ENCODE measurements at places on chromosomes 1 and 21.

- no peak for DNase-seq
These were observed 47.3 kb downstream of the EIF2B3 start for GRCh38 chr1:44939061-44939460.

DNA sequence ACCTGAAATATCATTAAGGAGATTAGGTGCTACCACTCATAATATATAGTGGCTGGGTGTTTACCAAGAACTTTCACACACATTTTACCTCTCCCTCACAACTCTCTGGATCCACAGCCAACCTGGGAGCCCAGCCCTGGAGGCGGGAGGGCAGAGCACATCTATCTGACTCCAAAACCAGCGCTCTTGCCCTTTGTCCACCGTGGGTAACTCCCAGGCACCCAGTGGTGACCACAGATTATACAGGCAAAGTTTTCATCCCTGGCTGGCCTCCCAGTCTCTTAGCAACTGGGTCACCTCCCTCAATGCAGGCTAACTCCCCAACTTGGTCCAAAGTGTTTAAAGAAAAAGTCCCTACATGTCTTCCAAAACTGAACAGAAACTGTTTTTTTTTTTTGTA lies 2.4 kb downstream of the PAQR7 start:
- no peak for DNase-seq

DNA sequence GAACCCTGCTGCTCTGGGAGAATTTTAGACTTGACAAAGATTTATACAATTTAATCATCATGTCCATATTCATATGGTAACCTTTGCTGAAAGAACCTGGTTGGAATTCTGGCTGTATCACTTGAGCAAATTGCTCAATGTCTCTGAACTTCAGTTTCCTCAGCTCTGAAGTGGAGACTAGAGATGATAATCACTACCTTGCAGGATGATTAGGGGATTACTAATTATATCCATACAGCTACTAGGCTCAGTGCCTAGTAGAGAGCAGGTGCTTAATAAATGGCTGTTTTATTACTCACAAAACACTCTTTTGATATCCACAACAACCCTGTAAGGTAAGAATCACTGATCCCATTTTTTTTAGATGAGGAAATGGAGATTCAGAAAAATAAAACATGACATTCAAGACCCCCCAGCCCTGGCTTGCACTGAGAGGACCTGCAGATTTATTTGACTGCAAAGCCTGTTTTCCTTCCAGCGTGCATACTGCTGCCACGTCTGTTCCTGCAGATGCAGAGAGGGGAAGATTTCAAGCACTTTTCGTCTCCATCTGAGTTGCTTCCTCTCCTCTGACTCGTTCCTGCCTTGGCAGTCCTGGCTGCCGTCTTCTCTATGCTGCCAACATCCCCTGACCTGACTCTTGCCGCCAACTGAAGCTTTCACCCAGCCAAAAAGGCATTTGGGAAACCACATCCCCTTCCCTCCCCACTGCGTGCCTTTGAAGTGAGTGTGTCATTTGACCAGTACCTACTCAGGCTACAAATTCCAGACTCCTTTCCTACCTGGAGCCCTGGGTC lies 203.0 kb downstream of the PLPP3 start:
- DNase-seq = peak; percentile 29

DNA sequence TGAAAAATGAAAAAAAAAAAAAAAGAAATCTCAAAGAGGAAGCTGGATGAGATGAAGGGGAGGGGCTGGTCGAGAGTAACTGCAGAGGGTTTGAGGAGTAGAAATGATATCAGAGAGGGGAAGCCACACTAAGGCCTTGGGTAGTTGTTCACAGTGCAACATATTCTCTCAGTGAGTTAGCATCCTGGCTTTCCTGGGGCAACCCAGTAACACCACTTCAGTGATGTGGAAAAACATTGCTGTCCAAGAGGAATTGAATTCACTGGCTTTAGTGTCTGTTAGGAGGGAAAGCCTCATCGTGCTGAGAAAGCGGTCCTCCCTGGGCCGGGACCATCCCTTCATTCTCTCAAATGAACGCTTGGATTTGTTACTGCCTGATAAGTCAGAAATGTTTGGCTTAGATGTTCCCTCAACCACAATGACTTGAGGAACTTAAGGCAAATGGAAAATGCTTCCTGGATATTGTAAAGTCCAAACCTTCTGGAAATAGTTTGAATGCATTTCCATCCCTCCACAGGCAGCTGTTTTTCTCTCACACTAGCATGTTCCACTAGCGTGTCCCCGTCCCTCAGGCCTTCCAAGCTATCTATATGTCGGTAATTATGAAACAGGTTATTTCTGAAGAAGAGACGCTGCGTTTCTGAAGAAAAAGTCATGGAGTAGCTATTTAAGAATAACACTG lies 12.2 kb downstream of the TGFB2 start:
- no peak for DNase-seq

DNA sequence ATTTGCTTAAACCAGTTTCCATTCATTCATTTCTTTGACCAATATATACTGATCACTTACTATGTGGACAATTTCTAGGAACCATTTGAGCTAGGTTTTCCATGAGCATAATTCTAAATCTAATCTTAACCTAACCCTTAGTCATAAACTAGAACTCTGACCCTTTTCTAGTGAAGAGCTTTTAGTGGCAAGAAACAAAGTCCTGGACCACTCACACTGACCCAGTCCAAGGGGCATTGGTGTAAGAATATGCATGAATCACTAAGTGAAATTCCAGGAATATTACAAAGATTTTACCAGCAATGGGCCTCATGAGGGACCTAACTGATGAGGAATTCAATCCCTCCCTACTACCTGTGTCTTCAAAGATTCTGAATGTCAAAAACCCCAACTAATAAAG lies 40.6 kb upstream of the SLC2A1 start:
- peak; percentile 47 for DNase-seq

DNA sequence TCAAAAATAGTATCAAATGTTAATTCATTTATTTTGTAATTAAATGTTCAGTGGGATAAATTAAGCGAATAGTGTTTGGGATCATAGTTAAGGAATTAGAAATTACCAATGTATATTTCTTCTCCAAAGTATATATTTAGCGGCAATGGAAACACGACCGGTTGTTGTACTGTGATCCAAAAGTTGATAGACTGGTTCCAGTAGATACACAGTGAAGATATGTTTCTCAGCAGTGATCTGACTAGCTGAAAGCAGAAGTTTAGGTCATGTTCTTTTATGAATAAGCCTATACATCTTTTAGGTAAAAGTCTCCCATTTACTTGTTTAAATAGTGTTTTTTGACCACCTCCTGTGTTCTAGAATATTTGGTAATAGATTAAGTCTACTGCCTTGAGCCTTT lies 8.8 kb downstream of the USP16 start:
- DNase-seq = no peak

DNA sequence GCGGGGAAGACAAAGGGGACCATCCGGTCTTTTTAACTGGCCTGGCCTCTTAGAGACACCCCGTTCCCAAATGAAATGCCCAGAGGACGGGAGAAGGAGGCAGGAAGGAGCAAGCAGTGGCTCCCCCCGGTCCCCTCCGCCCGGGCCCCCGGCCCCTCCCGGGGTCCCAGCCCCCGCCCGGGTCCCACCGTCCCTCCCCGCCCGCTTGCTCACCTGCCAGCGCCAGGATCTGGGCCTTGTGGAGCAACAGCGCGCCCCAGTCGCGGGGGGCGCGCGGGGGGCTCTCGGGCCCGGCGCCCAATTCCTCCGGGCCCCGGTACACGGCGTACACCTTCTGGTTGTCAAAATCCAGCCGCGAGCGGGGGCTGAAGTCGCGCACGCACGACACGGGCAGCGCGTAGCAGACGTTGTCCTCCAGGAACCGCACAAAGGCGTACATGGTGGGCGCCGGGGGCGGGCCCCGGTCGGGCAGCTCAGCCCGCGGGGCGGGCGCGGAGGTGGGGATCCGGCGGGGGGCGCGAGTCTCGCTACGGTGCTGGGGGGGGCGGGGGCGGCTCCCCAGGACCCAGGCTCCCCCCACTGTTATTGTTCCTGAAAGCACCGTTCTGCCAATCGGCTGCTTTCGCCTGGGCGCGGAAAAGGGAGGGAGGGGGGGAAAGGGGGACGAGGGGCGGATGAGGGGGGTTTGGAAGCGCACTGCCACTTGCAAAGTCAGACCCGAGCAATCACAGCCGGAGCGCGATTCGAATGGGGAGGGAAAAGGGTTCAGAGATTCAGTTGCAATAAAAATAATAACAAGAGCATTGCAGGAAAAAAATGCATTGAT lies at the start of gene BEND5:
BEND5 (minus strand) TSS at position 499 of the 826 bp plus-strand sequence; CDS start at position 439, 60 bp downstream.
- DNase-seq = peak; percentile 67

DNA sequence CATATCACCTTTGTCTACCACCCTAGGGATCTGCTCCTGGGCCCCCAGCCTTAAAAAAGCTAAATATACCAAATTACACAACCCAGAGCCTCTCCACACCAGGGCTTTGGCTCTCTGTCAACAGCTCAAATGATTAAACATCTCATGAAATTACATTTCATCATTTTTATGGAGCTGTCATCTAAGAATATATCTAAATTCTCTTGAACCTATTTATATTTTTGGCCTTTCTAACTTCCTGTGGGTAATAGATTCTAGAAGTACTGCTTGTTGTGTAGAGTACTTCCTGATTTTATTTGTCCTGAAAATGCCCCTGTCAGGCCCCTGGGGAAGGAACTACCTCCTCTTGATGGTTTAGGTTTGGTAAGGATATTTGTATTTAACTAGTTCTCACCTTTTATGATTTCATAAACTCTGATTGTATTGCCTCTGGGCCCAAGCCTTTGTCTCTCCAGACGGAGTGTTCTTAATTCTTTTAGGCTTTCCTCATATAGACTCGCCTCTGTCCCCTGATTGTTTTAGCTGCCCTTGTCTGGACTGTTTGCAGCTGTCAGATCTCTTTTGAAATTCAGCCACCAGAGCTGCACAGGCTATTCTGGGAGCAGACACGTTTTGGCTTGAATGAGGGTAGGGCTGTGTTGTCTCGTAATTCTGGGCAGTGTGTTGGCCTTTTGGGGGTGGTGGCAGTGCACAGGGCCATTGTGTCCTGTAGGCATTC lies 16.6 kb downstream of the MYOG start:
- no peak for DNase-seq

DNA sequence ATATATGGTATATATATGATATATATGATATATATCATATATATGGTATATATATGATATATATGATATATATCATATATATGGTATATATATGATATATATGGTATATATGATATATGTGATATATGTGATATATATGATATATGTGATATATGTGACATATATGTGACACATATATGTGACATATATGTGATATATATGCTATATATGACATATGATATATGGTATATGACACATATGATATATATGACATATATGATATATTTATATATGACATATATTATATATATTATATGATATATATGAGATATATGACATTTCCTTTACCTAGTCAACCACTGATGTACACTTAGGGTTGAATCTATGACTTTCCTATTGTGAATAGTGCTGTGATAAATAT lies 36.1 kb upstream of the EEIG2 start:
- no peak for DNase-seq

DNA sequence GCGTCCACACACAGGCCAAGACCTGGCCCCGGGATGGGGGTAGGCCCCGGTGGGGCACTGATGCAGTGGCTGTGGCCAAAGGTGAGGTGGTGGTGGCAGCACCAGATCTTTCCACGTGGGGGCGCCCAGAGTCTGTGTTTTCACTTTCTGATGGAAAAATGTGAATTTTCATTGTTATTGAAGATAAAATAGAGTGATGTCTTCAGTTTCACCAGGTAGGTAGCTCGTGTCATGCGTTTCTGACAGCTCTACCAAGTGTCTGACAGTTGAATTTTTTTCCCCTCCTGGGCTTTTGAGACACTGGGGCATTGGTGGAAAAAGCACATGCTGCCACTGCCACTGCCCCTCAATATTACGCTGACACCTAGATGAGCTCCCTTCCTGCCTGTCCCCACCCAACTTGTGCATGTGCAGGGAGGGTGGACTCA lies 40.0 kb upstream of the MAGOH start:
- DNase-seq = peak; percentile 24

DNA sequence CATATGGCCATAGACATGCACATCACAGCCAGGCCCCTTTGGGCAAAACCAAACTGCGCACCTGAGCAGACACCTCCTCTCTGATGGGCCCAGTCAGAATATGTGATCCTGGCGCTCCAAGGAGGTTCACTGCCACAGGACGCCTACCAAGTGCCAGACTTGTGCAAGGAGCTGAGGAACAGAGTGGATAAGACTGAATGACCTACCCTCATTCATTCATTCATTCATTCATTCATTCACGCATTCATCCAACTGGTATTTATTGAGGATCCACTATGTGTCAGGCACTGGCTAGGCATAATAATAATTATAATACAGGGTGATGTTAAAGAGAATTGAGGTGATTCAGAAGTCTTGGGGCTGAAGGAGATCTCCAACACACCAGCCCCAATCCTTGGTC lies 2.4 kb upstream of the IGSF21 start:
- no peak for DNase-seq

DNA sequence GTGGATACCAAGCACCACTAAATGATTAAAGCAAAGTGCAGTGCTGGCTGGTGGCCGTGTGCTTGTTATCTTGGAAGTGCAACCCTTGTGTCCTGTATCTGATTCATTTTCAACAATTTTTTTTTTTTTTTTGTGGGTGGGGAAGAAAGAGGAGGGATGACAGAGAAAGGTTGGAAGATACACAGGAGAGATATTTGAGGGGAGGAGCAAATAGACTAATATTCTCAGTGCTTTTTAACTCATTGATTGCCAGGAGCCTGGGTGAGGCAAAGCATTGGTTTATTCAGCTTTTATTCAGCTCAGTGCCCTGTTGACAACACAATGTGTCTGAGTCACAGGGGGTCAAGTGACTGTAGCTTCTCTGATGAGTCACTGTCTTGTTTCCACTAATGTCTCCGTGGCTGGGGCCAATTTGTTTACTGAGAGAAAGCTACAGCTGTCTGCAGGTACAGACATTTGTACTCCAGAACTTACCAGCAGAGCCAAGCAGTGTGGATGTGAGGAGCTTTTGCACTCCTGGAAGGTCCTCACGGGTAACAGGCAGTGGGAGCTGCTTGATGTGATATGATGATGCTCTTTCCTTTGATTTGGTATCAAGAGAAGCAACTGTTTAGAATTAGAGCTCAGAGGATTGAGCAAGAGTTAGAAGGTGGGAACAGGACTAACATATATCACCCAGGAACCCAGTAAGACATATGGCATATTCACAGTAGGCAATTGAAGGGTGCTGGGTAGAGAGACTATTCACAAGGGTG lies 23.6 kb upstream of the DNM3 start:
- peak; percentile 81 for DNase-seq

DNA sequence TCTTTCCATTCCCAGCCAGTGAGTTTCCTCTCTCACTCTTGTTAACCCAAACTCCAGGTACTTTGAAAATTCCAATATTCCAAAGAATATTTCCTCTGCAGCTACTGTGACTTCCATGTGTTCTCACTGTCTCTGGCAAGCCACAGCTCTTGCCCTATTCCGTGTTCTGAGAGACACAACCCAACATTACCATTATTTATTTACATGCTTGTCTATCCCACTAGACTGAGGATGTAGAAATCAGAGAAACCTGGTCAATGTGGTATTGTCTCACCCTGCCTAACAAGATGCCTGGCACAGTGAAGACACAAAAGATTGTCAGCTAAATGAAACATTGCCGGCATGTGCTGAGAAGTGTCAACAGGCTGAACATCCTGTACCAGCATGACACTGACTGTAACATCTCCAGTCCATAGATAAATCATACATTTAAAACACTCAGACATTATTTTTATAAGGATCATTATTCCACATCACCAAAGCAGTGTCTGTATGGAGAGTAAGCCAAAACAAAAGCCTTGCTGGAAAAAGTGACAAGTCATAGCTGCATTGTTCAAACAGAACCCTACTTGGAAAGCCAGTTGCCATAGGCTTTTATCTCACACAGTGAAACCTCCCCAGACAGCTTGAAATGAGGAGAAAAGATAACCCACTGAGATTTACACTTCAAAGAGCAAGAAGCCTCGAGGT lies 72.3 kb downstream of the SIPA1L2 start:
- peak; percentile 62 for DNase-seq

- no peak for DNase-seq
These were observed 77.0 kb upstream of the SPATA6 start for GRCh38 chr1:48548985-48549384.
